Kidney (tissue), 22 donors: ENCODE measurements at places on chromosomes 7 and 10.

DNA sequence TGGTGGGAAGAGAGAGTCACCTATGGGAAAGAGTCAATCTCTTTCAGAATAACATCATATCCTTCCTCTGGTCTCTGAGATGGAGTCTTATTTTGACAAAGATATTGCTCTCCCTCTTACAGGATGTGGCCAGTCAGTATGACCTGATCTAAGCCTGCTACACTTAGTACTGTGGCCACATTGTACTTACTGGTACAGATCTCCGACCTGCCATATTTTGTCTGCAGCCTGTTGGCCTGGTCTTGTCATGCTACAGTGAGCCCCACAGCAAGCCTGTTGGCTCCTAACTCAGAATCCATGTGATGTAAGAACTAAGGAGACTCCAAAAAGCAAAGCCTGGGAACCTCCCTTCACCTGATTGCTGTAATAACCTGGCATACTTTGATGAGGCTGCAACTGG, 377.8 kb downstream of the SFMBT2 start:
- no peak for DNase-seq

DNA sequence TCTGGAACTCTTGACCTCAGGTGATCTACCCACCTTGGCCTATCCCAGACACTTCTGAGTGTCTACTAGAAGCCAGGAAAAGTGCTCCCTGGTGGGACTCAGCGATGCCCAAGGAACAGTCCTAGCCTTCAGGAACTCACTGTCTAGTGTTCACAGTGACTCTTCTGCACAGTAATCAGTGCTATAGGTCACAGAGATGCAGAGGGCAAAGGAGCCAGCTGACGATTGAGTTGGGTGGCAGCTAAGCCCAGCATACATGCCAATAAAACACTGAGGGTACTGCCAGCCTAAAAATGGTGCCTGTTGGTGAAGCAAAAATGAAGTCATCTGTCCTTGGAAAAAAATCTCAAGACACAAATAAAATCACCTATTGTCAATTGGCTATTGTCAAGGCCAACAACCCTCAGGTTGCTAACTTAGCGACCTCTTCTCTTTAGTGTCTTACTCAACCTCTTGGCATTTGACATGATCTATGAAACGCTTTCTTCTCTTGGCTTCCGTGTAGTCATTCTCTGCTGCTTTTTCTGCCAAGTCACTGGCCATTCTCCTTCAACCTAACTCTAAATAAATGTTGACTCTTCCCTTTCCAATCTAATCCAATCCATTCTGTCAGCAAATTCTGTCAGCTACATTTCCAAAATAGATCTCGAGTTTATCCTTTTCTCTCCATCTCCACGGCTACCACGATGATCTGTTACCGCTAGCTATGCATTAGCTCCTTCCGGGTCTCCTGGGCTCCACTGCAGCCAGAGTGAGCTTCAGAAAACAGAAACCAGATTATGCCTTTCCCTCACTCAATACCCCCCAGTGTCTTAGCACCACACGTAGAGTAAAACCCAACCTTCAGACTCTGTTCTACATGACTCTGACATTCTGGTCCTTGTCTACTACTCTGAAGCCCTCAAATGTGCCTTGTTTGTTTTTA, 99.2 kb downstream of the ATXN7L1 start:
- no peak for DNase-seq

- DNase-seq = peak; percentile 84
These were observed 328.2 kb downstream of the TNS3 start for GRCh38 chr7:47253650-47254080.

- DNase-seq = peak; percentile 91
These were observed 4.1 kb upstream of the PLAU start for GRCh38 chr10:73906524-73907447.

DNA sequence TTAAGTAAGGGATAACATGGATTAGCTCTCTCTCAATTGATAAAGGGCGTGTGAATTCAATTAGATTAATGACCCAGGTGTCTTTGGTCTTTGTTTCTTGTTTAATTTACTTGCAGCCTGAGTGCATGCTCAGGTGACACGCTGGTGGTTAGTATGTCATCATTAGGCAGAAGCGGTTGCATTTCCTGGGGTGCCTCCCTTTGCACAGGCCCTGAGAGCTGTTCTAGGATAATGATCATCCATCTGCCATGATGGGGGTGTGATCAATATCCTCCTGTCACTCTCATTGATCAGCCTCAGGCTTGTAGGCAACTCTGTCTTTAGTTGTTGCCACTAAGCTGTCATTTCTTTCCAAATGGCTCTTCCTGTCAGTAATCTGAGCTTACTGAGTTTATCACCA, 99.6 kb upstream of the NPS start:
- no peak for DNase-seq

- DNase-seq = no peak
These were observed 1.2 kb downstream of the BAG3 start for GRCh38 chr10:119652361-119652730.

DNA sequence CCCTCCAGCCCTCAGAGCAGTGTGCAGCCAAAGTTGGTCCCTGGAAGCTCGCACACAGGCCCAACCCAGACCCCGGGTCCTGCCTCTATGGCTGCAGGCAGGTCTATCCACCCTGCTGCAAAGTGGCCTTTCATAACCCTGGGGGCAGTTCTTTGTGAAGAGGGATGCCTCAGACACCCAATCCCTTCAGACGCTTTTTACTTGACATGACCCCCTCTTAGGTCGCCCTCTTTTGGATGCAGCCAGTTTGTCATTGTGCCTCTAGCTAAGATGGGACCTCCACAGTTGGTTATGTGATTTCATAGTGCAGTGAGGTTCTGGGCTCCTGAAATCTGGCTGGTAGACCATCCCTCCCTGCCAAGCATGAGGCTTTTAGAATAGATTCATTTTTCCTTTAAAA, 27.3 kb downstream of the SMKR1 start:
- DNase-seq = no peak

- peak; percentile 33 for DNase-seq
These were observed at the start of gene RET for GRCh38 chr10:43076876-43077420. Gene RET, plus strand, starts transcription at chr10:43077069. Its CDS starts 190 bp downstream, at chr10:43077259.

GRCh38 chr10:59127991-59128390, 48.5 kb upstream of the PHYHIPL start:
- DNase-seq = no peak

- no peak for DNase-seq
These were observed 32.3 kb upstream of the IL6 start for GRCh38 chr7:22694597-22695207.

- no peak for DNase-seq
These were observed 6.1 kb downstream of the CCDC3 start for GRCh38 chr10:12995425-12995861.

GRCh38 chr10:12181065-12181775, 14.5 kb downstream of the NUDT5 start:
- no peak for DNase-seq

DNA sequence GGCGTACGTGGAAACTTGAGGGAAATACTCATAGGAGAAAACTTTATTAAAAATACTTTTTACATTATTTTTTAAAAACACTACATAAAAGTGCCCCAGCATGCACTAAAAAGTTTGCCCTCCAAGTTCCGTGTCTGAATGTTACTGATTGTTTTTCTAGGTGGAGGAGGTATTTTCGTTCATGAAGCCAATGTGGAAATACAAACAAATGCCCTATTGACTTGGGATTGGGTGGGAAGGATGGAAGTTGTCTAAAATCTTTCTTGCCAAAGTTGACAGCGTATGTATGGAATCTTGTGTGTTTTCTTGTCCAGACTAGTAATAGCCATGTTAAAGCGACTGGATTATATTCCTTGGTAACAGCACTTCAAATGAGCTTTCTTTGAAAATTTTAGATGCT, 1.2 kb downstream of the PROSER2 start:
- no peak for DNase-seq

DNA sequence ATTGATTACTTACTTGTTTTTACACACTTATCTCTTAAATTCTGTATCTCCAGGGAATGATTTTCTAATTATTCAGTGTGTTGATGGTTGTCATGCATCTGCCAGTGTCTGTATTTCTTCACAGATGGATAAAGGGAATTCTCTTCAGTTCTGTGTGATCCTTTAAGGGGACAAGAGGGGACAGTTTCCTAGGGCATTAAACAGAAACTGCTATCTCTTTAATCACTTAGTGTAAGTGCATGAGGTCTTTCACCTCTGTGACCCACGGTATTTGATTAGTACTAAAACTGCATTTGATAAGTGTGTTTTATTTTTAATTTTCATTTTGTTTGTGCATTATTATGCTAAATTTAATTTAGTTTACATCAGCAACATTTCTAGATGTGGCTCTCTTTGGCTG, 26.6 kb upstream of the SEMA3D start:
- no peak for DNase-seq

DNA sequence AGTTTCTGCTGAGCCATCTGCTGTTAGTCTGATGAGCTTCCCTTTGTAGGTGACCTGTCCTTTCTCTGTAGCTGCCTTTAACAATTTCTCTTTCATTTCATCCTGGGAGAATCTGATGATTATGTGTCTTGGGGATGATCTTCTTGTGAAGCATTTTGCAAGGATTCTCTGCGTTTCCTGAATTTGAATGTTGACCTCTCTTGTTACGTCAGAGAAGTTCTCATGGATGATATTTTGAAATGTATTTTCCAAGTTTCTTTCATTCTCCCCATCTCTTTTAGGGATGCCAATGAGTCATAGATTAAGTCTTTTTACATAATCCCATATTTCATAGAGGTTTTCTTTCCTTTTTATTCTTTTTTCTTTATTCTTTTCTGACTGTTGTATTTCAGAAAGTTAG, 184.2 kb upstream of the BET1 start:
- no peak for DNase-seq

DNA sequence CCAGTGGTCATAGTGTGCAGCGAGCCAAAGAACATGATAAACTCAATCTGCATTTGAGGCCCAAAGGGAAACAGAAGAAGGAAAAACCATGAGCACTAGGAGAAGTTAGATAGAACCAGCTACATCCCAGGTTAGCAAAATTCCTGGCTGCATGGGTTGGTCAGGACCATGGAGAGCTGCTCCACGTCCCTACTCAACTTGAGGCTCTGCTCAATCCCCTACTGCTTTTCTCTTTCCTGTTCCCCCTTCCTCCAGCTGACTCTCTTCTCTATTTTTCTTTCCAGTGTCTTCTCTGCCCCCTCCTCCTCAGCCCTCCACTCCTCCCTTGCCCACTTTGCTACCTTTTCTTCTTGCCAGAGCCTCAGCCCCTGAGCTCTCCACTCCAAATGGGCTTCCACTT, 21.9 kb upstream of the VSIR start:
- DNase-seq = peak; percentile 72

DNA sequence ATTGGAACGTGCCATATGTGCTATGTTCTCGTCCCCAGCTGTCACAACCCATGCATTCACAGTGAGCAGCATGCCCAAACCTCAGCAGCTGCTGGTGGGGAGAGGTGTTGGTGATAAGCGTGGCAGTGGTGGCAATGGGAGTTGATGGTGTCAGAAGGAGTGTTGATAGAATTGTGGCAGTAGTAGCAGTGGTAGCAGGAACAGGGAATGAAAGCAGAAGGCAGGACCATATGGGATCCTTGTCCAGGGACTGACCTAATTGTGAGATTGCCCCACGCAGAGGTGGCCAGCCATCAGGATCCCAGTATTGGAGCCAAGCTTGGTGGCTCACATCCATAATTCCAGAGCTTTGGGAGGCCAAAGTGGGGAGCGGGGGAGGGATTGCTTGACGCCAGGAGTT, 276.3 kb downstream of the GALNT17 start:
- no peak for DNase-seq

GRCh38 chr10:33335801-33336581, 1.5 kb upstream of the NRP1 start:
- peak; percentile 92 for DNase-seq

- no peak for DNase-seq
These were observed 176.3 kb upstream of the LRGUK start for GRCh38 chr7:133950855-133951254.

DNA sequence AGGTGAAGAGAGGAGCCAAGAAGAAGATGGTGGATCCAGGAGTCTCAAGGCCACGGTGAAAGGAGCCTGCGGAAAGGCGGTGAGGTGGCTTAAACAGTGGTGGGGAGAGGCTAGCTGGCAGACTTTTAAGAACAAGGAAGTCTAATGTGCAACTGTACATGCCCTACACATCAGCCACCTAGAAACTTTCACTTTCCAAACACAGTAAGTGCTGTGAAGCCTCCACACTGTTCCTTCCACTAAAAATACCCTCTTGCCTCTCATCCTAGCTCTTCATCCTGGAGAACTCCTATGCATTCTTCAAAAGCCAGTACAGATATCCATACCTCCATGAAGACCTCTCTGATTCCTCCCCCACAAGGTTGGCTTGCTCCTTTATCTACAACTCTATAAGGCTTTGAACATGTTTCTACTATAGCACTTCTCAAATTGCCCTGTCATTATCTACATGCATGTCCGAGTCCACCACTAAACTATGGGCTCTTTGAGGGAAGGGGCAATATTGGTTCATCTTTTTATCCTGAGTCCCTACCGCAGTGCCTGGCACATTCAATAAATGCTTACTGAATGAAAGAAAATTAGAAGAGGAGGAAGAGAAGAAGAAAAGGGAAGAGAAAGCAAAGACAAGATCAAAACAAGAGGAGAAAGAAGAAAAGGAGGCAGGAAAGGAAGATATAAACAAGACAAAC, 54.2 kb downstream of the DNAJC12 start:
- DNase-seq = no peak

GRCh38 chr7:2860627-2861133, 16.6 kb upstream of the GNA12 start:
- DNase-seq = no peak

DNA sequence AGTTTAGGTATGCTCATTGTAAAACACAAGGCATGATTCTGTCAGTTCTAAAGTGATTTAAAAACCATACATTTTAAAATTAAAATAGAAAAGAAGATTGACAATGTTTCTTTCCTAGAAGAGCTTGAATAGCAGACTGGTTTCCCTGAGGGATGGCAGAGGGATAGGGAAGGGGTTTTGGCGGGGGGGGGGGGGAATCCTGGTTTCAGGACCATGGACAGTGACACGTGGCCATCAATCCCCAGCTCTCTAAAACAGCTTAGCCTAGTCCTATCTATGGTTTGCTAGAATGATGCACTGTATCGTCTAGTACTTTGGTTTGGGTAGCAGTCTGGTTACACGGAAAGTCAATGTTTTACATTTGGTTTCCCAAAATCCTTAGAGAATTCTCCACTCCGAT, 88.7 kb downstream of the PHYHIPL start:
- peak; percentile 42 for DNase-seq
